Spinal cord (tissue), 10 donors: ENCODE measurements at places on chromosomes 6 and 20. TPM values are rescaled to one million over a fixed set of nuclear protein-coding genes. Genes with fewer than 3 reads are reported as not detected.

PLCB1 gene
- 78.1 TPM for polyA plus RNA-seq

F13A1 gene
- 9.8 TPM for polyA plus RNA-seq

PHF1 gene
- 116 TPM for polyA plus RNA-seq

OR12D3 gene
- not detected for polyA plus RNA-seq

ZSCAN9 gene
- 28.7 TPM for polyA plus RNA-seq

IMPG1 gene
- polyA plus RNA-seq, result 0.73 TPM

C6orf141 gene
- 5.2 TPM for polyA plus RNA-seq

PDE7B gene
- 7.8 TPM for polyA plus RNA-seq

EPPIN gene
- polyA plus RNA-seq, result 0.36 TPM

PLA2G7 gene
- polyA plus RNA-seq, result 7.7 TPM

NRSN1 gene
- polyA plus RNA-seq, result 24.2 TPM

TRIM26 gene
- 53.9 TPM for polyA plus RNA-seq

RGS17 gene
- 17.9 TPM for polyA plus RNA-seq

HLA-DPA1 gene
- polyA plus RNA-seq, result 6.6 TPM

DBNDD2 gene
- 68.7 TPM for polyA plus RNA-seq

SLC24A3 gene
- polyA plus RNA-seq, result 56.9 TPM

OR10C1 gene
- not detected for polyA plus RNA-seq

SLC29A1 gene
- polyA plus RNA-seq, result 51.8 TPM

RFX6 gene
- 0.10 TPM for polyA plus RNA-seq

SLC25A27 gene
- 65.1 TPM for polyA plus RNA-seq

GGT7 gene
- polyA plus RNA-seq, result 85.2 TPM

TCP11 gene
- 0.48 TPM for polyA plus RNA-seq

FBXO9 gene
- polyA plus RNA-seq, result 132 TPM

MKKS gene
- 42.3 TPM for polyA plus RNA-seq

SLC32A1 gene
- 51.5 TPM for polyA plus RNA-seq

BTNL2 gene
- polyA plus RNA-seq, result 0.67 TPM

RSPH9 gene
- 6.4 TPM for polyA plus RNA-seq

TGM3 gene
- 0.39 TPM for polyA plus RNA-seq

B3GAT2 gene
- polyA plus RNA-seq, result 79.4 TPM

BTBD3 gene
- polyA plus RNA-seq, result 72.8 TPM

EPHA7 gene
- polyA plus RNA-seq, result 16.3 TPM

SLC17A2 gene
- not detected for polyA plus RNA-seq

FABP7 gene
- 537 TPM for polyA plus RNA-seq

CDSN gene
- 0.09 TPM for polyA plus RNA-seq

IDH3B gene
- 130 TPM for polyA plus RNA-seq

GRIK2 gene
- polyA plus RNA-seq, result 60.7 TPM

ADGRG6 gene
- 5.9 TPM for polyA plus RNA-seq

PBOV1 gene
- polyA plus RNA-seq, result not detected

GFRAL gene
- not detected for polyA plus RNA-seq

ZSCAN23 gene
- polyA plus RNA-seq, result 7.2 TPM

ULBP1 gene
- 0.79 TPM for polyA plus RNA-seq

GHRH gene
- not detected for polyA plus RNA-seq

VSX1 gene
- 1.1 TPM for polyA plus RNA-seq

CRISP3 gene
- polyA plus RNA-seq, result not detected

TNF gene
- 0.40 TPM for polyA plus RNA-seq

IL17A gene
- polyA plus RNA-seq, result not detected

IL17F gene
- polyA plus RNA-seq, result not detected

IGF2R gene
- 23.8 TPM for polyA plus RNA-seq

RAET1L gene
- not detected for polyA plus RNA-seq

ECT2L gene
- 0.67 TPM for polyA plus RNA-seq

OPRM1 gene
- polyA plus RNA-seq, result 2.5 TPM

HLA-DPB1 gene
- polyA plus RNA-seq, result 11.4 TPM

WFDC5 gene
- polyA plus RNA-seq, result 0.57 TPM

GGTLC1 gene
- not detected for polyA plus RNA-seq

KHDC1L gene
- polyA plus RNA-seq, result 1.6 TPM

EEF1E1 gene
- polyA plus RNA-seq, result 66.7 TPM
